ENCODE measurements at places on chromosomes 7 and 10. TPM values are rescaled to one million over a fixed set of nuclear protein-coding genes. Genes with fewer than 3 reads are reported as not detected.

GALNT17 gene
- total RNA-seq, result 41.3 TPM

TMEM213 gene
- not detected for total RNA-seq

ZNF736 gene
- 46.2 TPM for total RNA-seq

UNCX gene
- 15.5 TPM for total RNA-seq

Data from cerebellum (tissue), 4 donors.